COLO829 (cell line): ENCODE measurements at places on chromosomes 6 and 20.

- no peak for DNase-seq
These were observed 14.0 kb downstream of the CASS4 start for GRCh38 chr20:56426026-56426425.

DNA sequence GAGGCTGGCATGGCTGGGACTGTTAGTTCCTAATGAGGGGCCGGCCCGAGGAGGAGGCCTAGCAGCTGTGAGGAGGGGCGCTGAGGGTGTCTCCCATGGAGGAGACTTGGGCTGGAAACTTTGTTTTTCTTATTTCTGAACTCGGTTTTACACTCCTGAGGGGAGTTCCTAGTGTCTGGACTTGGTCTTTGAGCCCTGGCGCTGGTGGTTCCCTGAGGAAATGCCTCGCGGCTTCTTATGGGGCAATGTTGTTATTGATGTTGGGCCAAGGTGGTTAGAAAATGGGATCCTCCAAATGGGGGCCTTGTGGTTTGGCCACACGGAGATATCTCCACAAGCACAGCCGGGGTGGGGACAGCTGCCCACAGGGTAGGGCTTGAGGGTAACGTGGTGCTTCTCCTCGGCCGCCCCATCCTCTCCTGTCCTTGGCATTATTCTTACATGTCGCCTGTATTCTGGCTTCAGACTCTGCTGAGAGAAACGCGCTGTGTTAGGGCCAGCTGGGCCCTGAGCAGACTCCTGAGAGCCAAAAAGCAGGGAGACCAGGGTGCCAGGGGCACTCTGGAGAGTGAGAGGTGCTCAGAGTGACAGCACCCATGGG is 136.9 kb downstream of the FOXO3 start:
- no peak for DNase-seq

GRCh38 chr6:15294504-15294903 is 48.6 kb downstream of the JARID2 start:
- DNase-seq: no peak

GRCh38 chr6:127844529-127844928 is 56.3 kb downstream of the THEMIS start:
- DNase-seq: no peak

GRCh38 chr6:36605143-36605542 is 11.0 kb downstream of the SRSF3 start:
- DNase-seq: no peak

GRCh38 chr6:85685713-85686112 is 43.0 kb upstream of the SYNCRIP start:
- no peak for DNase-seq
